ENCODE measurements at places on chromosomes 6 and 20. TPM values are rescaled to one million over a fixed set of nuclear protein-coding genes. Genes with fewer than 3 reads are reported as not detected.

LAMA5 gene
- total RNA-seq, result 272 TPM

F13A1 gene
- 3.5 TPM for total RNA-seq

ARHGAP40 gene
- 0.85 TPM for total RNA-seq

SCRT2 gene
- total RNA-seq, result not detected

RFX6 gene
- total RNA-seq, result not detected

RUNX2 gene
- total RNA-seq, result 10.7 TPM

C2 gene
- 7.9 TPM for total RNA-seq

EIF2S2 gene
- 32.7 TPM for total RNA-seq

OPN5 gene
- total RNA-seq, result 0.85 TPM

C6orf141 gene
- 2.2 TPM for total RNA-seq

LGSN gene
- total RNA-seq, result not detected

TMEM170B gene
- 5.7 TPM for total RNA-seq

WFDC5 gene
- 2.3 TPM for total RNA-seq

CST8 gene
- total RNA-seq, result not detected
